Activated naive CD8-positive, alpha-beta T cell treated with anti-CD3 and anti-CD28 coated beads, Interleukin-2, amount 50 U/mL, for 24 hours (primary cell): ENCODE measurements at places on chromosomes 2 and 18.

DNA sequence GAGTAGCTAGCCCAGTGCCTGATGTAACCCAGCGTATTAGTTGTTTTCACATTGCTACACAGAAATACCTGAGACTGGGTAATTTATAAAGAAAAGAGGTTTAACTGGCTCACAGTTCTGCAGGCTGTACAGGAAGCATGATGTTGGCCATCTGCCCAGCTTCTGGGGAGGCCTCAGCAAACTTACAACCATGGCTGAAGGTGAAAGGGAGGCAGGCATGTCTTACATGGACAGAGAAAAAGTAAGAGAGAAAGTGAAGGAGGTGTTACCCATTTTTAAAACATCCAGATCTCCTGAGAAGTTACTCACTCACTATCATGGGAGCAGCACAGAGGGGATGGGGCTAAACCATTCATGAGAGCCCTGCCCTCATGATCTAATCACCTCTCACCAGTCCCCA lies 6.1 kb upstream of the CYRIA start:
- no peak for DNase-seq

DNA sequence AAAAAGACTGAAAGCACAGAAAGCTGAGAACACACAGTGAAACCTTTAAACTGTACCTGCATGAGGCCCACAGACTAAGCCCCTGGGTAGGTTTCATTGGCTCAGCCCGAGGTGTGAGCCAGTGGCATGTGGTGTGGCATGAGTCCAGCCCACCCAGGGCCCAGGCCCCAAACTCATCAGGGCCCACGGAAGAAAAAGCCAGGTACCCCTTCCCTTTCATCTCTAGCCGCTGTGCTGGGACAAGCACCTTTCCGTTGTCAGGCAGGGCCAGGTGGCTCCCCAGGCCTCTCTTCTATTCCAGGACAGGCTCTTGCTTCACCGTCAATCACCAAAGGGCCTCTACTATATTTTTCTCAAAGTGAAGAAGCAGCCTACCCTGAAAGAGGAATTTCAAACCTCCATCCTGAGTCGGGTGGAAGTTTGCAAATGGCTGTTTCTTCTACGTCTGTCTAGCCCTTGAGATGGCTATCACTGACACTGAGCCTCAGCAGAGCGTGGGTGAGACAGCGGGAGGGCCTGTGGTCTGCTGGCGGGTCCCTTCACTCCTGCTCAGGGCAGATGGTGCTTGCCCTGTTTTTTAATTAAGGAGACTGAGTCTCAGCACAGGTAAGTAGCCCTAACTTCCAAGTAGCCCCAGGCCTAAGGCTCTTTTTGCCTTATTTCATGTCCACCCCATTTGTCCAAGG lies 8.6 kb downstream of the DNAJB2 start:
- DNase-seq, result no peak

- DNase-seq, result no peak
Observed at GRCh38 chr2:216159646-216160045, 50.5 kb downstream of the XRCC5 start.

DNA sequence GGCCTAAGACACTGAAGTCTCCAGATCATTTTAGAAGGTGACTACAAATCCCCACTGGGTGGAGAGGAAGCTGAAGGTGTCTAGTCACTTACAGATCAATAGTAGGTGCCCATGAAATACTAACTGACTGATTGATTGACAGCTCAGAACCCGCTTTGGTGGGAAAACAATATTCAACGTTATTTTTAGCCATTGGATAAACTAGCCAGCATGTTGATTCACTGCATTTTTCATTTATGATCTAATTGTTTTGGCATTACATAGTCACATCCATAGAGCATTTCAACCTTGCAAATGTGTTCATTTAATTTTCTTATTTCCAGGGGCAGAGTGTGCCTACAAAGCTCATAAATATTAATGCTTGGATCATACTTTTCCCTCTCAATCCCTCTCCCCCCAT lies 162.3 kb downstream of the MREG start:
- DNase-seq, result no peak

DNA sequence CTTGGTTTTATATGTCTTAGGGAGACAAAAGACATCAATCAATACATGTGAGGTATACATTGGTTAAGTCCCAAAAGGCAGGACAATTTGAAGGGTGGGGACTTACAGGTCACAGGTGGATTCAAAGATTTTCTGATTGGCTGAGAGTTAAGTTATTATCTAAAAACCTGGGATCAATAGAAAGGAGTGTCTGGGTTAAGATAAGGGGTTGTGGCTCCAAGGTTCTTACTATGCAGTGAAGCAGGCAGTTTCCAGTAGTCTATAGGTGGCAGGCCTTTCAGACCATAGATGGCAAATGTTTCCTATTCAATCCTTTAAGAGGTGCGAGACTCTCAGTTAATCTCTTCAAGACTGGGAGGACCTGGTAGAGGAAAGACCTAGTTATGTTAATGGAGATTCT lies 42.1 kb upstream of the NEB start:
- DNase-seq, result no peak

GRCh38 chr2:64854773-64855237 lies 134.4 kb upstream of the SLC1A4 start:
- no peak for DNase-seq
